ENCODE measurements at places on chromosomes 11 and 22.

DNA sequence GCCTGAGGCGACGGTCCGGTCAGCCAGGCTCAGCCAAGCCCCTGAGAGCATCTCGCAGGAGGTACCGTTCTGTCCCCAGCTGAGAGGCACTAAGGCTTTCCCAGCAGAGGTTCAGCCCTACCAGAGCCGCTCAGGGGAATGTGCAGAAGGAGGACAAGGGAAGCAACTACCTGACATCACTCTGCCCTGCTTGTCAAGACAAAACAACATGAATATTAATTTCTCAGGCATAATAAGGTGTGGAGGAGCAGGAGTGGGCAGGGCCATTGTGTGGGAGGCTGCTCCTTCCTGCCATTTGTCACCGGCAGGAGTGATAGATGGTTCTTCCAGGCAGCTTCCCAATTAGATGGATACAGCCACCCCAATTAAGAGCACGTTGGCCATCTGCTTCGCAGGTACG is 181.4 kb downstream of the KIRREL3 start:
- DNase-seq, result no peak

- DNase-seq, result no peak
These were observed 1086.3 kb upstream of the CCDC90B start for GRCh38 chr11:84372381-84372950.

DNA sequence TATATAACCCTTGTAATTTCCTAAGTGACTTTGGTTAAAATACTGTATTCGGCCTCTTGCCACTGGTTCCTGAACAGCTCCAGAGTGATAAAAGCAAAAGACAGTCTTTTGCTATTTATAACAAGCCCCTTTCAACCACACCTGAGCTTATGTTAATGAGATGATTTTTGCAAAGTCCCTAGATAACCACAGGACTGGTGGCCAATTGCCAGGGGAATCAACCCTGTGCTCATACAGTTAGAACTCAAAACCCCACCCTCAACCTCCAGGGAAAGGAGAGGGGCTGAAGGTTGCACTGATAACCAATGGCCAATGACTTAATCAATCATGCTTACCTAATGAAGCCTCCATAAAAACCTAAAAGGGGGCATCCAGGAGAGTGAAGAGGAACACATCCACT is 77.9 kb downstream of the SIK3 start:
- no peak for DNase-seq

GRCh38 chr11:94774345-94774744 is 6.2 kb downstream of the AMOTL1 start:
- DNase-seq, result no peak

Measured in fibroblast of the conjunctiva (primary cell).